ENCODE measurements at places on chromosomes 16 and 17. TPM values are rescaled to one million over a fixed set of nuclear protein-coding genes. Genes with fewer than 3 reads are reported as not detected.

MPG gene
- 62.8 TPM for total RNA-seq

SLFN13 gene
- 1.7 TPM for total RNA-seq

MAPT gene
- 0.66 TPM for total RNA-seq

TAC4 gene
- total RNA-seq = not detected

CDH3 gene
- 74.4 TPM for total RNA-seq
